HEK293T (cell line): ENCODE measurements at places on chromosomes 13 and 19.

DNA sequence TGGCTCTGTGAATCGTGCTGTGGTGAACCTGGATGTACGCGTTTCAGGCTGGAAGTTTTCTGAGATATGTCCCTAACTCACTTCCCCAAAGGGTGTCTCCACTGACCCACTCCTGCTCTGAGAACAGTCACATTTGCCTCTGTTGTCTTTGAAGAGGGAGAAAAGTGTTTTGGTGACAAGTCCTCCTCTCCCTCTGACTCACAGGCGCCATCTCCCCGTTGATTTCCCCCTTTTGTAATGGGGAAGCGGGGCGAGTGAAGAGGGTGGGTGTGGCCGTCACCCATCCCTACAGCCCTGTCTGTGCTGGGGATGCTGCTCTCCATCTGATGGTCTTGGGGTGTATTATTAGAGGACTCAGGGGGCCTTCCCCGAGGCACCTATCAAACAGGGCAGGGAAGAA is 9.6 kb downstream of the APC2 start:
- no peak for DNase-seq

GRCh38 chr19:41399525-41399924 is 1.9 kb downstream of the BCKDHA start:
- no peak for DNase-seq

DNA sequence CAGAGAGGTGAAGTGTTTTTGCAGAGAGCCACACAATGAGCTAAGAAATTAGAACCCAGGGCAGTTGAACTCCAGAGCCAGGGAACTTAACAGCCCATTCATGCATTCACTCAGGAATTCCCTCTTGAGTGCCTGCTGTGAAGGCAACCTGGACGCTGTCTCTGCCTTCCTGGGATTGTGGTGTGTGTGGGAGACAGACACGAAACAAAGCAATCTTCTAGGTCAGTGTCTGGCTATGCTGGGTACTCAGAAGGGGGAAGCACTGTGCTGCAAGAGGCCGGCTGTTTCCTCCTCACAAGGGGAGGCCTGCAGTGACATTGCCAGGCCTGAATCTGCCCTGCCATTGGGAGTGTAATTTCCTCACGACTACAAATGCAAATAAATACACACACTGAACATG is 9.7 kb downstream of the BCKDHA start:
- no peak for DNase-seq

- no peak for DNase-seq
Observed at GRCh38 chr13:30523211-30523610, 57.5 kb upstream of the HMGB1 start.

- DNase-seq: no peak
Observed at GRCh38 chr13:53340505-53341143, 312.0 kb downstream of the OLFM4 start.

GRCh38 chr13:64867856-64868255 is 2362.3 kb downstream of the PCDH9 start:
- no peak for DNase-seq

DNA sequence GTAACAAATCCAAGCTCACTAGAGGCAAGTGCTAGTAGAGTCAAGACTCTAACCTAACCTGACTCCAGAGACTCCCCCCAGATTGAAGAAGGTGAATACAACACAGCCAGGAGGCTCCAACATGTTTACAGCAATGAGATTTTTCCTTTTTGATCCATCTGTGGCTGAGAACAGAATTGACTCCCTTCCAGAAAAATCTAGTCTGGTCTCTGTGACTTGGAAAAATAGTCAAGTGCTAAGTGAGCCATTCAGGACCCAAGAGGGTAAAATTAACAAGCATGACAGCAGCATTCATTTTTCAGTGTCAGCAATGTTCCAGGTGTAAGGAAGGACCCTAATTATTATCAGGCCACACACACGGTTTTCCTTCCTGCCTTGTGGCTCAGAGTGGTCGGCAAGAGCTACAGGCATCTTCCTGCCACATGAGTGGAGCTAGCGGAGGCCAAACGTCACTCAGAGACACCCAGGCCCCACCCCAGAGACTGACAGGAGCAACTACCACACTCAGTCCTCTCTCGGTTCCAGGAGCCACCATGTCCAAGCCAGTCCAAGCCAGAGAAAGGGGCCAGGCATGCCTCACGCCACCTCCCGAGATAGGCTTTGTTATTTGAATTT is 395.1 kb downstream of the FOXO1 start:
- no peak for DNase-seq

DNA sequence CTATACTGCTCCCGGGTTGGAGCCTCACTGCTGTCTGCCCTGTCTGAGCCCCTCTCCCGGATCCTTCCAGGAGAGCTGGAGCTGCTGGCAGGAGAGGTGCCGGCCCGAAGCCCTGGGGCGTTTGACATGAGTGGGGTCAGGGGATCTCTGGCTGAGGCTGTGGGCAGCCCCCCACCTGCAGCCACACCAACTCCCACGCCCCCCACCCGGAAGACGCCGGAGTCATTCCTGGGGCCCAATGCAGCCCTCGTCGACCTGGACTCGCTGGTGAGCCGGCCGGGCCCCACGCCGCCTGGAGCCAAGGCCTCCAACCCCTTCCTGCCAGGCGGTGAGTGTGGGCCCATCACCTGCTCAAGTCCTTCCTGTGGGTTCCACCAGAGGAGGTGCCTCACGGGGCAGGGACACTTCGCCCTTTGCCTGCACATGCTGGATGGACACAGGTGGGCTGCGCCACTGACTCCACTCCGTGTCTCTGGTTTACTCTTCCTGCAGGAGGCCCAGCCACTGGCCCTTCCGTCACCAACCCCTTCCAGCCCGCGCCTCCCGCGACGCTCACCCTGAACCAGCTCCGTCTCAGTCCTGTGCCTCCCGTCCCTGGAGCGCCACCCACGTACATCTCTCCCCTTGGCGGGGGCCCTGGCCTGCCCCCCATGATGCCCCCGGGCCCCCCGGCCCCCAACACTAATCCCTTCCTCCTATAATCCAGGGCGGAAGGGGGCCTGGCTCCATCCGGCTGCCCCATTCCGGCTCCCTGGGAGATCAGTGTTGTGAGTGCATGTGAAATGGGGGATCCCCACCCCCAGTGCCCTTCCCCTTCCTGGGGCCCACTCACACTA is 19.8 kb downstream of the EPN1 start:
- no peak for DNase-seq

DNA sequence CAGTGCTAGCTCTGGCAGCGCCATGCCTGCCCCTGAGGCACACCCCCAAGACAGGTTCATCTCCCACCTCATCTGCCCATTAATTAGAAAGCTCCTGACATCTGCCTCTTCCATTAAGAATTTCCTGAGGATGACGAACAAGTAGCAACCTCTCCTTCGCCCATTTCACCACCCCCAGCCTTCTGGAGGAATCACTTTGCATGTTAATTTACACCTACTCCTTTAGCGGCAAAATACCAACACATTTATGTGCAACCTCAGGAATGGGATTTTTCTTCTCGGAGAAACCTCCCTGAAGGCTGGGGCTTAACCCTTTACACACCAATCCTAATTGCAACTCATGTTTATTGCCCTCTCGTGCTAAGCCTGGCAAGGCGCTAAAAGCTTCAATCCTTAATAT is 13.8 kb downstream of the SLC7A1 start:
- no peak for DNase-seq

DNA sequence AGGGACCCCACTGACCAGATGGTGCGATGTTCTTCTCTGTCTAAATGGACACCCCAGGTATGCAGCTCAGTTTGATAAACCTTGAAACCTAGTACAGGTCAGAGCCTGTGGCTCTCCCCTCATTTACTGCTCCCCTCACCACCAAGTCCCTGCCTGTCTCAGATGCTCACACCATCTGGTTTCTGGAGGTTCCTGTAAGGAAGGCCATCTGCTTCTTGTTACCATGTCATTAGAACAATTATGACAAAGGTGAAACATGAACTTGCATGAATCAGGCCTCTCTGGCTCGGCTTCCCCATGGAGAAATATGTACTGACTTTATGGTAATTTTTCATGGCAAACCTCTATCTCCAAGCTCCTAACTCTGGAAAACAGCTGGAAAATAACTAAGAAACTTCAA is 965.7 kb downstream of the UQCRFS1 start:
- no peak for DNase-seq

- no peak for DNase-seq
Observed at GRCh38 chr13:52356327-52356726, 49.6 kb downstream of the THSD1 start.

DNA sequence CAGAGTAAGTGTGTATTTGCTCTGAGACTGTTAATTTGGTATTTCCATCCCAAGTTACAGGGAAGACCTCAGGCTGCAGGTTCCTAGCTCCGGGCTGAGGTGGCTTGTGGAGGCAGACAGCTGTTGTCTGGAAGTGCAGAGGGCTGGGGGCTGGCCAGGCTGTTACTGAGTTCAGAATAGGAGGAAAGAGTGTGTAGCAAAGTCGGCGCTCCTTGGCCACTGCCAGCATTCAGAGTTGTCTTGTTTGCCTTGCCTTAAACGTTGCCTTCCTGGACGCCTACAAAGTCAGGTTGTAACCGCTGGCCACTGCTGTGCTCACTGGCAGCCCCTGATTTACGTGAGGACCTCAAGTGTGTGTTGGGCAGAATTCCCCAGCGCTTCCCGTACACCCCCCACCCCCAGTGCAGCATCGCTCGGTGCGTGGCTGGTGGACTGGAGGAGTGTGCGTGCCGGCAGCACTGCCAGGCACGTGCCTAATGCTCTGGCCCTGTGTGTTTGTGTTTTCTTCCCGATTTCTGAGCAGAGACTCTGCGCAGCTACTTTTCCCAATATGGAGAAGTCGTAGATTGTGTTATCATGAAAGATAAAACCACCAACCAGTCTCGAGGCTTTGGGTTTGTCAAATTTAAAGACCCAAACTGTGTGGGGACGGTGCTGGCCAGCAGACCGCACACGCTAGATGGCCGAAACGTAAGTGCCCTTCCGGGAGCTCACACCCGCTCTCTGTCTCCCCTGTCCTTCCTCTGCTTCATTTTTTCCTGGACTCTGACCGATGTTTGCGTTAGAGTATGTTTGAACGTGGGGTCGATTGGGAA is 10.5 kb downstream of the DAZAP1 start:
- DNase-seq: no peak

- DNase-seq: peak; percentile 68
Observed at GRCh38 chr13:36432106-36432544, at the start of gene CCNA1. Gene CCNA1 (plus strand): TSS chr13:36432495. CDS start chr13:36433057, 562 bp downstream.

DNA sequence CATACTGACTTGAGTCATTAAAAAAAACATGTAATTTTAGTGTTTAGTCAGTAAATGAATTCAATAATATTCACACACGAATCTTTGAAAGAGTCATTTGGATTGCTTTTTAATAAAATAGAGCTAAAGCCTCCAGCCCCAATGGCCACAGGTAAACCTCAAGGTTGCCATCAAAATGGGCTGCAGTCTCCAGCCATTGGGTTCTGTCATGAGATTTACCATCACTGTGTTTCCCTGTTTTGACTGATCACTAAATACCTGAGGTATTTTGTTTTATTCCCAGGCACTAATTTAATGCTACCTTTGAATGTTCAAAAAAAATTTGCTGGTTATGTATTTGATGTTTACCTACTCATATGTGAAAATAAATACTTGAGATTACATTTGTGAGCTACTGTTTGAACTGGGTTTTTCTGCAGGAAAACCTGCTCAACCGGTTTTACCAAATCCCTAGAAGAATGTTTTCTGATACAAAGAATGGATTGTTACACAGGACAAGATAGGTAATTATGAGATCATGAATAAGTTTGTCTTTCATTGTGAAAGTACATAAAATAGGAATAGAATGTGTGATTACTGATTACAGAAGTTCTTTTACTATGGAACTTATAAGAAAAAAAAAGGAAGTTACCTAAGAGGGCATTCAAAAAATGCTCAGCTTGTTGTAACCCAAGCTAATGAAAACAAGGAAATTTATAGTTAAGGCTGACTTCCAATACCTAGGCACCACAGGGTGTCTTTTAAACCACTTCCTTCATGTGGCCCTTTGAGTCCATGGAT is 391.3 kb downstream of the EFNB2 start:
- DNase-seq: no peak

- no peak for DNase-seq
Observed at GRCh38 chr13:39365879-39366278, 237.1 kb downstream of the LHFPL6 start.

- DNase-seq: no peak
Observed at GRCh38 chr13:55566334-55566733, 1574.4 kb upstream of the PRR20A start.

DNA sequence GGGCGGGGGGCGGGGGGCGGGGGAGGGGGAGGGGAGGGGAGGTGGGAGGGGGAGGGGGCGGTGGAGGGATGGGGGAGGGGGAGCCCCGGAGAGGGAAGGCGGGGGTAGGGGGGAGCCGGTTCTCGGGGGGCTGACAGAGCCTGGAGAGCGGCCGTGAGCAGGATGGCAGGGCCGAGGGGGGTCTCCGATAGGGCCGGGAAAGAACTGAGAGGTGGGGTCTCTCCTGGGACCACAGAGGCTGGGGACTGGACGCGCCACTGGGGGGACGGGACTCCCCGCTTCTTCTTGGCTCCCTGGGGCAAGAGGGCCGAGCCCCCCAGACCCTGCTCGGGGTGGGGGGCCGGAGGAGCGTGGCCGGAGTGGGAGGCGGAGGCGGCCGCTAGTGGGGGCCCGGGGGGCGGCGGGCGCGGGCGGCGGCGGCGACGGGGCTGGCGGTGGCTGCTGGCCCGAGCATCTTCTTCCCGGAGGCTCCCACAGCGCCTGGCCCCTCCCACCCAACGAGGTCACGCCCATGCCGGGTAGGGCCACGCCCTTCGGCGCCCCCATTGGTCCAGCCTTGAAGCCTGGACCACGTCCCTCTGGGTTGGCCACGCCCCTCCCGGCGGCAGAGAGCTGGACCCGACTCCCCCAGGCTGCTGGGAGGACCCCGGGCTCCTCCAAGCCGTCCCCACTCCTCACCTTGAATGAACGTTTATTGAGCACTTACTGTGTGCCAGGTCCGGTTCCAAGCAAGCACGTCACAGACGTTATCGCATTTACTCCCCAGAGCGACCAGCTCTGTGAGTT is at the start of gene NOVA2:
NOVA2 (minus strand) TSS at position 313 of the 786 bp plus-strand sequence. CDS start 514 bp downstream, outside the sequence.
- peak; percentile 99 for DNase-seq

- peak; percentile 41 for DNase-seq
Observed at GRCh38 chr19:46786236-46787039, 2.0 kb downstream of the SLC1A5 start.

DNA sequence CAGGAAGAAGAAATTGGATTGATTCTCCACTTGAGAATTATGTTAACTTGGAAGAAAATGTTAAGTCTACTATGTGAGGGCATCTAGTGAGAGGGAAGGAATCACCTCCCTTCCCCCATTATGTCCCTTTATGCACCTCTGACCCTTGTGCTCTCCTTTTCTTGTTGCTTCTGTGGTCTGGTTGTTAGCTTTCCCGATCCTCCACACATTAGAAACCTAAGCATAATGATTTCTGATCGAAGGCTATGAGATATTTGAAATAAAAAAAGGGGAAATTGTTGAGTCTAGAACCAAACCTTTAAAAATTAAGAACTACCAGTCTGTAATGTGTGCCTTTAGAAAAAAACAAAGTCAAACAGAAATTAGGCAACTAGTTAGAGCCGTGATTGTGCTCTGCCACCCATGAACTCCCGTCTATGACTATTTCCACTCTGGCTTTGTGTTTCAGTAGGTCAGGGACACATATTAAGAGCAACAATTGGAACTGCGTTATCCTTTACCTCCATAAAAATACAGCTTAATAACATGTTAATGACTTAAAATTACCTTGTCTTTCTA is 463 bp upstream of the GPC6 start:
- DNase-seq: no peak

- DNase-seq: no peak
Observed at GRCh38 chr13:79231887-79232286, 174.2 kb downstream of the RBM26 start.

GRCh38 chr19:1853295-1854038 is 5.2 kb upstream of the REXO1 start:
- peak; percentile 85 for DNase-seq
